ENCODE measurements at places on chromosomes 13 and 19.

GRCh38 chr19:47436712-47437401 is 17.5 kb upstream of the MEIS3 start:
- DNase-seq, result peak; percentile 73

DNA sequence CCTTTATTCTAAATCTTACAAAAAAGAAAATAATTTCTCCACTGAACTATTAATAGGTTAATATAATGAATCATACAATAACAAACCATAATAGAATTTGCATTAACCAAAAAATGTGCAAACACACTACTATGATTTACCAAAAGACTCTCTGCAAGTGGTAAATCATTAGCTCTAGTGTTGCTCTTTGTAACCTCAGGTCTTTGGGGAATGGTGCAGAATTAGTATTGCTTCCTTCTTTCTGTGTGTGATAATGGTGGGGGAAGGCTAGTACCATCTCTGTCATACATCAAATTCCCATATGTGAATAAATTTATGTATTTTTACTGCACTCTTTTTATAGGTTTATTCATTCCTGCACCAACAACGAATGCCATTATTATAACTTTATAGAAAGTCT is 105.1 kb downstream of the COG6 start:
- no peak for DNase-seq

- no peak for DNase-seq
These were observed 220.3 kb downstream of the POU4F1 start for GRCh38 chr13:78383071-78383484.

DNA sequence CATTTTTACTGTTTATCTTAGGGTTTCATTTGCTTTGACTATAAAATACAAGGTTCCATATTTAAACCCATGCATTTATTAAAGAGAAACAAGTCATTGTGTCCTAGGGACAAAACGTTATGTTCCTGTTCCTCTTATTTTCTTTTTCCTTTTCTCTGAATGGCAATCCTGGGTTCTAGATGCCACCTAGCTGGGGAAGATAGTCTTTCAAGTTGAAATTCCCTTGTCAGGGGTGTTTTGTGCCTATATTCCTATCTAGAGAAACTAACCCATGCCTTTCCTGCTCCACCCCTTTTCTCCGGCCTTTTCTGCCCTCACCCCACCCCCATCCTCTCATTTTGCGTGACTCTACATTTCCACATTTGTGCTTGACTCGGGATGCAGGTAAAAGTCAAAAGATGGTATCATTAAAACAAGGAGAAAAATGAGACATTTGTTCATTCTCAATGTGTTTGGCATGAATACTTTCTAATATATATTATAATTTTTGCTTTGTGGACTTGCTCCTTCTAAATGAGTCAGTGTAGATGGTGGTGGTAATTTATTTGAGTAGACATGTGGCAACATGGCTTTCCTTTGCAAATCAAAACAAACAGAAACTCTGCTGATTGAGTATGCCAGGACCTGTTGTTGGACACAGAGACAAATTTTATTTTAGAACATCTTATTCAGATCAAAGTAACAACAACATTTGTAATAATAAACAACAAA is 26.8 kb upstream of the STARD13 start:
- no peak for DNase-seq

- DNase-seq, result no peak
These were observed 3.8 kb downstream of the BCAT2 start for GRCh38 chr19:48806818-48807589.

GRCh38 chr19:3950871-3951861 is 18.3 kb downstream of the NMRK2 start:
- no peak for DNase-seq

GRCh38 chr13:20359335-20359734 is 127.2 kb upstream of the GJB6 start:
- DNase-seq, result no peak

- no peak for DNase-seq
These were observed 52.2 kb downstream of the TEX26 start for GRCh38 chr13:30984620-30985019.

GRCh38 chr13:21884299-21884909 is 213.5 kb downstream of the FGF9 start:
- no peak for DNase-seq

DNA sequence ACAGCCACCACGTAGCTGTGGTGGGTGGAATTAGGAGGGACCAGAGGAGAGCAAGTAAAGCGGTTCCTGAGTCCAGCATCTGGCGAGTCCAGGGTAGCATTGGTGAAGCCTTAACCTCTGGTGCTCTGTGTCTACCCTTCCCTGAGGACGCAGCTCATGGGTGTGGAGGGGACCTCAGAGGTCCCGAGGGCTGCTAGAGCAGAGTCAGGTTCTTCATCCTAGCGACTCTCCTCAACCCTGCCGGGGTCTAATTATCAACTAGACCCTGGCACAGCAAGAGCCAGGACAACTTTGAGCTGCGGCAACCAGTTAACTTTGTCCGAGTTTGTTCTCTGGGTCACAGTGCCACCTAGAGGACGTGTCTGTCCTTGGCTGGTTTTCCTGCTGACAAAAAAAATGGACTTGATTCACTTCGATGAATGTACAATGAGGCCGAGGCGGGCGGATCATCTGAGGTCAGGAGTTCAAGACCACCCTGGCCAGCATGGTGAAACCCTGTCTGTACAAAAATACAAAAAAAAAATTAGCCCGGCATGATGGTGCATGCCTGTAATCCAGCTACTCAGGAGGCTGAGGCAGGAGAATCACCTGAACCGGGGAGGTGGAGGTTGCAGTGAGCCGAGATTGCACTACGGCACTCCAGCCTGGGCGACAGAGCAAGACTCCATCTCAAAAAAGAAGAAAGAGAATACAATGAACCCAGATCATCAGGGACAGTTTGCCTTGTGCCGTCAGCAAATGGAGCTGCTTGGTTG is 25.0 kb downstream of the TSSK6 start:
- peak; percentile 30 for DNase-seq

DNA sequence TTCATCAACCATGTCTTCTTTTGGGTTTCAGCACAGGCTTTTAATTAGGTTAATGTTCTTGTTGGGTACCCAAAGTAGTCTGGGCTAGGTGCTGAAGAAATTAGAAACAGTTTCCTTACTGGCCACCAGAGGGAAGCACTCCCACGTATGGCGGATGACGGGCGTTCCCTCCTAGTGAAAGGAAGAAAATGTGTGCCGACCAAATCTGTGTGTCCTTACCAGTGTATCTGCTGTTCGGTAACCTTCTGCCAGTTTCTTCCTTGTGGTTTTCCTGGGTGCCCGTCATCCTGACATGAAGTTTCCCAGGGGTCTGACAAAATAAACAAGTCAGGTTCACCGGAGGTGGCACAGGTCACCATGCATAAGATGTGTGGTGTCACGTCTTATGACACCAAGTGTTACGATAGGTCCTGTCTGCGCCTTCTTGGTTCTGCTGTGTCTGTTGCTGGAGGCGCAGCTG is 6.0 kb upstream of the WDR88 start:
- DNase-seq, result no peak

DNA sequence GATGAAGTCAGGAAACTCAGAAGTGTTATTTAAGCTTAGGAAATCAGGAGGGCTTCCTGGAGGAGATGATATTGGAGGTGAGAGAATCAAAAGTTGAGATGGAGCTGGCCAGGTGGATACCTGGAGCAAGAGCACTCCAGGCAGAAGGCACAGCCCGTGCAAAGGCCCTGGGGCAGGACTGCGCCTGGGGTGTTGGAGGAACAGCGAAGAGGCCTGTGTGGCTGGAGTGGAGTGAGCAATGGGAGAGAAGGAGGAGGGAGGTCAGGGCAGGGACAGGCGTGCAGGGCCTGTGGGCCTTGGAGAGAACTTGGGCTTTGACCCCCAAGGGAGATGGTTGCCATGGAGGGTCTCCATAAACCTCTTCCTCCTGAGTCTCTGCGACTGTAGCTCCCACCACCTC is 42.1 kb downstream of the ZNRF4 start:
- no peak for DNase-seq

GRCh38 chr19:32240316-32240715 is 105.1 kb upstream of the ZNF507 start:
- DNase-seq, result no peak

- no peak for DNase-seq
These were observed 12.5 kb downstream of the NCAN start for GRCh38 chr19:19224150-19224851.

DNA sequence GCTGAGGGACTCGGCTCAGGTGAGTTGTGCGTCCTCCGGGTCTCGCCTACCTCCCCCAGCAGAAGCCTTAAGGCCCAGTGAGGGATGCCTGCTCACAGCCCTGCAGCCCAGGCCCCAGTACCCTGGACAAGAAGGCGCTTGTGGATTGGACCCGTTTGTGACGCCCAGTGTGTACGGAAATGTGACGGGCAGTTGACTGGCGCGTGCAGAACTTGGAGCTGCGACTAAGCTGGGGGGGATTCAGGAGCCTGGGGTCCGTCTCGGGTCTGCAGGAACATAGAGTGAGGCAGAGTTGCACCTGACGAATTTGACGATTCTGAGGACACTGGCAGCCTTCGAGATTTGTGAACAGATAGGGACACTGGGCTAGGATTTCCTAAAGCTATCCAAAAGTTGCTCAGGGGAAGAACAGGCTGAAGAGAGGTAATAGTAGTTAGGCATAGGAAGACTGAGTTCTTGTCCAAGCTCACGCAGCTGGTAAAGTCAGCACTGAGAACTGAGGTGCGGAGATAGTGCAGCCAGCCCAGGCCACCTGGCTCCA is 519 bp downstream of the ZNF551 start:
- DNase-seq, result no peak

GRCh38 chr13:112457081-112457480 is 80.9 kb downstream of the SPACA7 start:
- DNase-seq, result no peak

DNA sequence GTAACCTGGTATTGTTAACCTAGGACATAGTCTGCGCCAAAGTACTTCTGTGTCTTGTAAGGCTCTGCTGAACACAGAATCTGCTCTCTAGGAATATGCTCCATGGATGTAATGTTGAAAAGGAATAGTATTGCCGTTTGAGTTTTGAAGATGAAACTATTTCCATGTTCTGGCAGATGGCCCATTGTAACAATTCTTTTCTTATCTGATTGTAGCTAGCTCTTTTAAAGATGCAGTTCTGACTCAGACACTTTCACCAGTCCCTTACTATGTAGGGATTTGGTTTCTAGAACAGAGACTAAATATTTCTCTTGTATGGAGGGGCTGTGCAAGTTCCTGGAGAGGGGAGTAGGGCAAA is 185.6 kb downstream of the MTUS2 start:
- no peak for DNase-seq

DNA sequence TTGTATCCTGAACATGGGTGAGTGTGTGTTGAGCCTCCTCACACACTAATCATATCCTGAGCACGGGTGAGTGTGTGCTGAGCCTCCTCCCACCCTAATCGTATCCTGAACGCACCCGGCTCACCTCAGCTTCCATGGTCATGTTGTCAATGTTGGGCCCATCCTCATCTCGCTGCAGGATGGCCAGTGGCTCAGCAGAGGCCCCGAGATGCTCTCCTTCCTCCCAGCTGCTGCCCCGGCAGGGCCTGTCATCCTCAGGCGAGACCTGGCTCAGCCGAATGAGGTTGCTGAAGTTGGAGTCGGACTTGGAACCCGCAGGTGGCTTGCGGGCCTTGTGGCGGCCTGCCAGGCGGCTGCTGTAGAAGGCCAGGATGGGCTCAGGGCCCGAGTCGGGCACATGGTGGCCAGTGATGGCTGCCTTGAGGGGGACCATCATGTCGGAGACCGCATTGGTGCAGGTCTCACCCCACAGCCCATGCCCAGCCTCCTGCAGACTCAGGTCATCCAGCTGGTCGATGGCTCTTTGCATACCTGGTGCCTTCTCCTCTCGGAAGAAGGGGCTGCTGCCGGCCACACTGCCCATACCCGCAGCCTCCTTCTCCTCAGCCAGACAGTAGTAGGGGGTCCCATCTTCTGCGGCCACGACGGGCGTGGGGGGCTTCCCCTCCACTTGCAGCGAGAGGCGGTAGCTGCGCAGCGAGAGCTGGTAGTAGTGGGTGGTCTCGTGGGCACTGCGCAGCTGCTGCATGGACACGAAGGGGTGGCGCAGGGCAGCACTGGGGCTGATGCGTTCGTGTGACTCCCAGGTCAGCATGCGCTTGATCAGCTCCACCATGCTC is 9.6 kb downstream of the HIPK4 start:
- DNase-seq, result no peak

GRCh38 chr13:24194447-24194846 is 33.9 kb downstream of the SPATA13 start:
- no peak for DNase-seq

DNA sequence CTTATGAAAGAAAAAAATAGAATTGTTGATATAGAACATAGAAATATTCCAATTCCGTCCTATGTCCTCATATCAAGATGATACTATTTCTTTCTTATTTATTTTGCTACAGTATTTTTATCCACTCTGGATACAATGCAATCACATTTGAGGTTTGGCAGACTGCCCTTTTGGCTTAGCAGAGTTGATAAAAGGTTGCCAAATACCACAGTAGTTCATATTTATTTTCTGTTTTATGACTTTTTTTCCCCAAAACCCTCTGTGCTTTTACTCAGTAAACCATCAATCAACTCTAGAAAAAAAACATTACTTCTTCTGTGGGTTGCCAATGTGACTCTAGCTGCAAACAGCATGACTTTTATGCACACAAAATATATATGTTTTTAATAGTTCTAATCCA is 424.5 kb downstream of the PCDH9 start:
- DNase-seq, result no peak

DNA sequence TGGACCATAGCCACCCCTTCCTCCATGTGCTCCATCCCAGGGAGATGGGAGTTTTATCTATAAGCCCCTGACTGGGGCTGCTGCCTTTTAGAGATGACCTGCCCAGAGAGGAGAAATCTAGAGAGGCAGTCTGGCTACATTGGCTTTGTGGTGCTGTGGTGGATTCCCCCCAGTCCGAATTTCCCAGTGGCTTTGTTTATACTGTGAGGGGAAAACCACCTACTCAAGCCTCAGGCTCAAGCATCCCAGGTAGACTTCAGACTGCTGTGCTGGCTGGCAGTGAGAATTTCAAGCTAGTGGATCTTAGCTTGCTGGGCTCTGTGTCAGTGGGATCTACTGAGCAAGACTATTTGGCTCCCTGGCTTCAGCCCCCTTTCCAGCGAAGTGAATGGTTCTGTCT is 1195.7 kb upstream of the PCDH20 start:
- no peak for DNase-seq

DNA sequence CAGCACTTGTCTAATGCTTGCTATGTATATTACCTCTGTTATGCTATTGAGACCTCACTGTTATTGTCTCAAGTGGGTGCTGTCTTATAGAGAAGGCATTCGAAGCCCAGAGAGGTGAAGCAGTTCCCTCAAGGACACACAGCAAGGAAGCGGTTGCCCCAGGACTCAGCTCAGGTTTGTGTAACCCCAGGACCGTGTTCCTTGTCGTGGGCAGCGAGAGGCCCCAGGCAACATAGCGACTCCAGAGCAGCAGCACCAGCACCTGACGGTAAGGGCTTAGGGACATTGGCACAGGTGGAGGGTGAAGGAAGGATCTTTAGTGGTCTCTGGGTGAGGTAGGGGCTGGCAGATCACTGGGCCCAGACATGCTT is 2.4 kb downstream of the KLK15 start:
- no peak for DNase-seq

Data from stimulated activated CD8-positive, alpha-beta memory T cell treated with anti-CD3 and anti-CD28 coated beads, Interleukin-15, amount 100 ng/mL, for 24 hours (primary cell).